Spinal cord (tissue), 10 donors: ENCODE measurements at places on chromosomes 6 and 20. TPM values are rescaled to one million over a fixed set of nuclear protein-coding genes. Genes with fewer than 3 reads are reported as not detected.

DNA sequence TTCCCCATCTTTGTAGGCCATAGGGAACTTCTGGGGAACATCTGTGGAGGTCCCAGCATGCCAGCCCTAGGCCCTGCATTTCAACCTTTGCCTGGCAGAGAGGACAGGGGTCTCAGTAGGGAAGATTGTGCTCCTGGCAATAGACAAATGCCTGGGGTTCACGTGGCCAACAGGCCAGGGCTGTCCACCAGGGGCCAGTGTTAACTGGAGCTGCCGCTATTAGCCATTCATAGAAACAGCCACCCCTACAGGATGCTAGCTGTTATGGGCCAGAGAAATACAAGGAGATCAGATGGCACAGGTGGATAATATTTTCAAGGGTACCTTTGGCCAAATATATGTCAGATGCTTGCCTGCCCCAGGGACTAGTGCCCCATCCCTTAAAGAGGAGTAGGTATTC, 932.9 kb downstream of the QKI start:
- no peak overlapping the region for H3K4me3 ChIP-seq
- H3K27me3 ChIP-seq, result no peaks in the 10 kb centered on the region
- no peak overlapping the region for H3K27ac ChIP-seq
- DNase-seq, result no peak
- H3K4me1 ChIP-seq, result no peaks in the 10 kb centered on the region

DNA sequence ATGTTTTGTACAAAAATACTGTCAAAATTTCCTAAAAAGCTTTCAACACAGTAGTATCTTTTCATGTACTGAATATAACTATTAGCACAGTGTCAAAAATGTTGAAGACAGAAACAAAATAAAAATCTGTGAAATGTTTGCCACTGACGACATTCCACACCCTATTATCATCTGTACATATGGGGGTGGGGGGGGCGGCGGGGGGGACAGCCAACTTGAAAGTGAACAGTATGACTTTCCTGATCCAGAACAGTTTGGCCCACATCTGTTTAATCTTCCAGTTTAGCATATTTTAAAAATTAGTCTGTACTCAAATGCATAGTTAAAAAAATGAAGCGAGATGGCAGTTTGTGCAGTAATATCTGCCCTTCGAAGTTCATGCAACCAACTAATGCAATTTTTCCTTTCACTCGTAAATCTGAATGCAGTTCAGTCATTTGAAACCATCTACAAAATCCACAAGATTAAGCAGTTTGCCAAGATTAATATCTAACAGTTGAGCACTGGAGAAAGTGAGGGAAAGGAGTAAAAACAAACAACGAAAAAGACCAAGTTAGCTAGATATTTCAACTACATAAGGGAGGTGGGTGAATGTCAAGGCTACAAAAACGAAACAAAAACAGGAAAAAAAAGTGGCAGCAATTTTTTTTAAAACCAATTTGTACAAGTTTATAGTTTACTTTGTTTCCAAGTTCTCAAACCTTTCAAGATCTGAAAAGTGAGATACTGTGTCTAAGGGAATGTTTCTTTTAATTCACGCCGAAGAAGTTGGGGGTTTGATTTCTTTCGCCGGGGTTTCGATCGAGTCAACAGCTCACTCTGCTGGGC, 1.9 kb downstream of the CITED2 start:
- H3K4me1 ChIP-seq, result peaks cover 16% of the 10 kb centered on the region
- no peak for DNase-seq
- peak overlapping the region; percentile 99 for H3K4me3 ChIP-seq
- no peaks in the 10 kb centered on the region for H3K27me3 ChIP-seq

- H3K36me3 ChIP-seq, result no peaks in the 10 kb centered on the region
- no peak for DNase-seq
- H3K27ac ChIP-seq, result no peak overlapping the region
- H3K4me3 ChIP-seq, result no peak overlapping the region
Observed at GRCh38 chr6:13769655-13770053, 44.7 kb downstream of the MCUR1 start.

GRCh38 chr6:35782424-35782823, 1.6 kb downstream of the CLPSL1 start:
- H3K4me3 ChIP-seq, result no peak overlapping the region
- no peak for DNase-seq
- H3K36me3 ChIP-seq, result no peaks in the 10 kb centered on the region

- H3K27ac ChIP-seq, result no peak overlapping the region
- H3K36me3 ChIP-seq, result peaks cover 45% of the 10 kb centered on the region
- peak; percentile 62 for DNase-seq
- H3K4me3 ChIP-seq, result no peak overlapping the region
- H3K4me1 ChIP-seq, result peaks cover 16% of the 10 kb centered on the region
- H3K27me3 ChIP-seq, result no peaks in the 10 kb centered on the region
Observed at GRCh38 chr20:61874421-61875068, 191.1 kb downstream of the TAF4 start.

DNA sequence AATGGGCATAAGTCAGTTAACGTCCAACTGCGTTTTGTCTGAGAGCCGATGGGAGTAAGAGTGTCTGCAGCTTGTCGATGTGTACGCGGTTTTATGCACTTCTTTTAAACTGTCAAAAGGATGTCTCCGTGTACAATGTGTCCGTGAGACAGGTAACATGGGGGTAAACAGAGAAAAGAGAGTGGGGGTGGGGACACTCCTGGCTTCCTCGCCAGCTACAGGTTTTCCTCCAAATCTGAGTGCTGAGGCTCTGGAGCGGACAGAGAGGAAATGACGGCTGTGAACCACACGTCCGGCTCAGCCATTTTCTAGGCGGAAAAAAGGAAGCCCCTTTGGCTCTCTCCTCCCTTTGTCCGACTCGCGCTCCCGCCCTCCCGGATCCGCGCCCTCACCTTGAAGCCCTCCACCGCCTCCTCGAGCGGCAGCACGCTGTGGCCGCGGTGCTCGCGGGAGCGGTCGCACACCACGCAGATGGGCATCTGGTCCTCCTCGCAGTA, 916 bp downstream of the TRIM27 start:
- no peaks in the 10 kb centered on the region for H3K27me3 ChIP-seq
- H3K27ac ChIP-seq, result peak overlapping the region; percentile 74
- H3K4me3 ChIP-seq, result peak overlapping the region; percentile 73
- no peak for DNase-seq
- peaks cover 12% of the 10 kb centered on the region for H3K4me1 ChIP-seq
- H3K36me3 ChIP-seq, result peaks cover 26% of the 10 kb centered on the region

GRCh38 chr6:45047573-45047972, 280.6 kb upstream of the RUNX2 start:
- H3K36me3 ChIP-seq, result no peaks in the 10 kb centered on the region
- no peak overlapping the region for H3K27ac ChIP-seq
- no peak for DNase-seq
- H3K4me3 ChIP-seq, result no peak overlapping the region
- no peaks in the 10 kb centered on the region for H3K27me3 ChIP-seq
- H3K4me1 ChIP-seq, result no peaks in the 10 kb centered on the region

GRCh38 chr6:45983062-45983461, 32.6 kb downstream of the CLIC5 start:
- no peak overlapping the region for H3K27ac ChIP-seq
- no peak for DNase-seq
- no peaks in the 10 kb centered on the region for H3K36me3 ChIP-seq
- H3K27me3 ChIP-seq, result no peaks in the 10 kb centered on the region

DNA sequence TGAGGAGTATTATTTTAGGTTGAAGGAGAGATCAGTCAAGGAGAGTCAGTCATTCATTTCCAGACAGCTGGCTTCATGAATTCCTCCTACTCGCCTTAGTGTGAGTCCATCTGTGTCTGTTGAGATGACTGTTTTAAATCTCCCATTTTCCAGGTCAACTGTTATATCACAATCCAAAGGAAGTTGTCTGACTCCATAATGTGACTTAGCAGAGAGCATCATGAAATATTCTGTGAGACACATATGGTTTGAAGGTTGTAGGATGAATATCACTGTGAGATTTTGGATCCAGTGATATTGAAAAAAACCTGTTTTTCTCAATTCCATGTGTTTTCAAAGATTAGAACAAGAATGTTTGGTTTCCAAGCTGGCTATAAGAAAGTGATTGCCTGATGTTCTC, 530.2 kb upstream of the MAN1A1 start:
- H3K4me1 ChIP-seq, result no peaks in the 10 kb centered on the region
- no peak overlapping the region for H3K4me3 ChIP-seq
- no peaks in the 10 kb centered on the region for H3K36me3 ChIP-seq
- no peaks in the 10 kb centered on the region for H3K27me3 ChIP-seq
- DNase-seq, result peak; percentile 7

IYD gene
- 0.17 TPM for polyA plus RNA-seq

FOXC1 gene
- 15.1 TPM for polyA plus RNA-seq

GHRH gene
- polyA plus RNA-seq, result not detected

MSH5 gene
- 38.8 TPM for polyA plus RNA-seq

PRSS16 gene
- 1.3 TPM for polyA plus RNA-seq

FERMT1 gene
- 6.8 TPM for polyA plus RNA-seq

DDO gene
- 0.90 TPM for polyA plus RNA-seq

PPP1R16B gene
- polyA plus RNA-seq, result 47.0 TPM
